ENCODE measurements at places on chromosomes 3 and 15. TPM values are rescaled to one million over a fixed set of nuclear protein-coding genes. Genes with fewer than 3 reads are reported as not detected.

PLAAT1 gene
- 2.6 TPM for total RNA-seq

GOLGA8T gene
- 0.19 TPM for total RNA-seq

CISH gene
- total RNA-seq: 4.1 TPM

HGD gene
- total RNA-seq: 14.0 TPM

GRCh38 chr3:48267782-48268181 lies 26.9 kb downstream of the ZNF589 start:
- no peak for DNase-seq

DNA sequence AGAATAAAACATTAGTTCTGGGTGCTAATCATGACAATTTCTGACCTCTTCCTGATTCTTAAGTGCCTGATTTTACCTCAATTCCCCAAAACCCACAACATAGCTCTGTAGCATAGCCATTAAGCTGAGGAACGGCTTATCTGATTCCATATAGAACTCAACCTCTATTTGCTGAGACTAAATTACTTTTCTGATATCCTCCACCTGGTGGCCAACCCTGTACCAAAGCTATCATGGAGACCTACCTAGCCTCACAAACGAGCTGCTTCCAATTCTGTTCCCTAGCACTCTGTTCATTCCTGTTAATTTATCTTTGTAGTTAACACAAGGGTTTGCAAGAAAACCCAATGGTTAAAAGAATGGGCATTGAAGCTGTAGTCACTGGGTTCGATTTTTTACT lies 245.2 kb downstream of the PLOD2 start:
- DNase-seq: no peak

GRCh38 chr3:61890167-61890566 lies 328.8 kb downstream of the PTPRG start:
- DNase-seq: no peak

DNA sequence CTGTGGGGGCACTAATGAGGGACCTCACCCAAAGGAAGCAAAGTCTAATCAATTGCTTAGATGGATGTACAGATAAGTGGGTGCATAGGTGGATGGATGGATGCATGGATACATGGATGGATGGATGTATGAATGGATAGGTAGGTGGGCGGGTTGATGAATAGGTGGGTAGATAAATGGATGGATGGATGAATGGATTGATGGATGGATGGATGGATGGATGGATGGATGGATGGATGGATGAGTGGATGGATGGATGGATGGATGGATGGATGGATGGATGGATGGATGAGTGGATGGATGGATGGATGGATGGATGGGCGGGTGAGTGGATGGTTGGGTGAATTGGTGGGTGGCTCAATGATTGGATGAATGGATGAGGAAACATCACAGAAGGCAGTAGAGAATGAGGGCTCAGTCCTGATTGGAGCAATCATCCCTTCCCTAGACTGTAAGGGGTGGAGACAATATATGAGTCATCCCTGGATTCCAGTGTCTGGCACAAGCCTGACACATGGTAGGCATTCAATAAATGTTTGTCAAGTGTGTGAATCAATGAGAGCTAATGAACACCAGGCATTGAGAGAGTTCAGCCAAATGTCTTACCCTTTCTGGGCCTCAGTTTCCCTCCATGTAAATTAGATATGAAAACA lies 40.4 kb upstream of the PXYLP1 start:
- DNase-seq: no peak

- no peak for DNase-seq
Observed at GRCh38 chr15:91624353-91624968, 229.0 kb upstream of the SLCO3A1 start.

- no peak for DNase-seq
Observed at GRCh38 chr15:69163141-69163669, 2.8 kb downstream of the GLCE start.

DNA sequence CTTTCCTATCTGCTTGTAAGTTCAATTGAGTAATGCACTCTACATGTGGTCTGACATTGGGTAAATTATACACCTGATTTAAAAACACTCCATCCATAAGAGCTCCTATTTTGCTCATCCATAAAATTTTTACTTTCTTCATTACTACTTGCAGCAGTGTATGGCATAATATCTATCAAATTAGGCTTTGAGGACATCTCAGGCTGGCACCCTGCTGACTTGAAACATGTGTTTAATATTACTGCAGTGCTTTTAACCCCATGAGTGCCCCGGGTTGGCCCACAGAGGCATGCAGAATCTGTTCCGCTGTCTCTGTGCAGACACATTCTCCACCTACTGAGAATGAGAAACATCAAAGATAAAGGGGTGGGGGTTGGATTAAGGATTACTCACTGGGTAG lies 249.9 kb upstream of the DNAJC19 start:
- no peak for DNase-seq

- no peak for DNase-seq
Observed at GRCh38 chr3:185341616-185342458, 21.1 kb upstream of the MAP3K13 start.

- no peak for DNase-seq
Observed at GRCh38 chr3:41138146-41138545, 61.2 kb upstream of the CTNNB1 start.

GRCh38 chr3:180179562-180179961 lies 142.8 kb upstream of the PEX5L start:
- DNase-seq: no peak

DNA sequence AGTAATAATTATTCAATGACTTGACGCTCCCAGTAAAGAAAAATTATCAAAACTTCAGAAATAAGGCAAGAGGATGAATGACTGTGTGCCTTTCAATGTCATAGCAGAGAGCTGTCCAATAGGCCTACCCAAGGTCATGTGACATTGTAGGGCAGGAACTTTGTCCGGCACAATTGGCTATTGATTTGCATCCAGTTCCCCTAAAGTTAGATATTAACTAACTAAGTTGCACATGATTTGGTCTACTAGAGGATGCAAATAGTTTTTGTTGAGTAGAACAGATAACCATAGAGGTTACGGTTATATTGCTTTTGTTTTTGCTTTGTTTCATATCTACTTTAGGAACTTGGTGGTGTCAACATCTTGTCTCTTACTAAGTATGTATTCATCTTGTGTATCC lies 127.9 kb upstream of the PFN2 start:
- no peak for DNase-seq

DNA sequence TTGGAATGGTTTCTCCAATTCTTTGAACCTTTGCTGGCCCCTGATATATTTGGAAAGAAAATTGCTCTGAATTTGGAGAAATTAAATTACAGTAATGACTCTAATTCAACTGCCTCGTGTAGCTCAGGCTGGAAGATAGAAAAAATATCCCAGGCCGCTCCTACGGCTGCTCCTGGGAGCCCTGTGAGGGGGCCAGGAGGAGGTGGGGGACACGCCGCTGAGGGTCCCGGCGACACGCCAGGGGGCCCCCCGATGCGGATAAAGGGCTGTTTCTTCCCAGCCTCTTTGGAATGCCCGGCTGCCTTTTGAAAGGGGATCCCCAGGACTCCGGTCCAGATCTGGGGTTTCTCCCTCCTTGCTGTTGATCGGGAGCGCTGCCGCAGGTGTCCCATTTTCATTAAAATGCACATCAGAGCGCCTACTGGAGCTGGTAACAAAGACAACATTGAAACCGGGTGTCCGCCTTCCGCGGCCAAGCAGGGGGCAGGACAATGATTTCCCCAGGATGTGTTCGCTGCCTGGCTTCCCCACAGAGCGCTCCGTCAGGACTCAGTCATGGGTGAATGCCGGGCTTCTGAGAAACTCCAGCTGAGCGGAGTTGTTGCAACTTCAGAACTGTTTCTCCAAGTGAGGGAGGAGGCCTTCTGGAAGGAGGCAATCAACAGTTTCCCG lies 200.1 kb upstream of the KBTBD8 start:
- no peak for DNase-seq

DNA sequence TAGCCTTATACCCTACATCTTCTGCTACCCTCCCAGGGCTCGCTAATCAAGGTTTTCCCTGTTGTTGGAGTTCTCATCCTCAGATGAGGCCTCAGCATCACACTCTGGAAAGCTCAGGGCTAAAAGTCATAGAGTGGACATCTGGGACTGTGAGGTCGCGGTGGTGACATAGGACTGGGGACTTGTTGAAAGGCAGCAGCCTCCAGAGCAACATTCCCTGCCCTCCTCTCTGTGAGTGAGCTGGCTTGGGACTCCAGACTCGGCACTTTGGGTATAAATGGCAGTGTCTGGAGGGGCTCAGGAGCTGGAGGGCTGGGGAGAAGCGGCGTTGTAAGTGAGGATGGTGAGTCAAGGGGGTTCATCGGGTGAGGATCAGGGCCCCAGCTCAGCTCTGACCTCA lies 2.7 kb downstream of the CA12 start:
- DNase-seq: no peak

DNA sequence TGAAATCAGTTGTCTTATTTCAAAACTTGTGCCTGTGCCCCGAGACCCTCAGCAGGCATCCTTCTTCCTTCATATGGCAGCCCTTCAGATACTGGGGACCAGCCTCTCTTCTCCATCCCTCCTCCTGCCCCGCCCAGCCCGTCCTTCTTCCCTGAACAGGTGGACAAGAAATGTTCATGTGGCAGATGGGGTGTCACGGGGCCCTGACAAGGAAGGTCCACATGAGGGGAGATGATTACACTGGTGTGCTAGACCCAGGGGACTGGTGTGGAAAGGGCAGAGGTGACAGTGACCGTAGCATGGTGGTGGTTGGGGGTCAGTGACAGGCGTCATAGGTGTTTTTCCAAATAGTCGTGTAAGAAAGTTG lies 150.9 kb downstream of the CHDH start:
- DNase-seq: no peak

DNA sequence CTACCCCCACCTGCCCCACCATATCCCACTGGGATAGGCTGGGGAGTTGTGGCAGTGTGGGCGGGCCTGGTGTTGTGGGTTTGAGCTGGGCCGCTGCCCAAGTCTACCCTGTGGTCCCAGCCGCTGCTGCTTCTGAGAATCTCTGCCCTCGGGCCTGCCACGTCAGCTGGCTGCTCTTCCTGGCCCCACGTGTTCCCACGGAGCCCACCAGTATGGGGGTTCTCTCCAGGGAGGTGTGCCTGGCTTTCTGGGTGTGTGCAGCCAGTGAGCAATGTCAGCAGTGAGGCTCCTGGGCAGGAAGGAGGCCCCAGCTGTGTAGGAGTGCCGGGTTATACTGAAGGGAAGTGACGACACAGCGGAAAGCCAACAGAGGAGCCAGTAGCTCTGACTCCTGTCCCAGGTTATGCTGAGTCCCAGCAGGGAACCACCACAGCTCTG lies 10.5 kb downstream of the GNAI2 start:
- no peak for DNase-seq

GRCh38 chr15:63729115-63729884 lies 104.4 kb downstream of the HERC1 start:
- no peak for DNase-seq

DNA sequence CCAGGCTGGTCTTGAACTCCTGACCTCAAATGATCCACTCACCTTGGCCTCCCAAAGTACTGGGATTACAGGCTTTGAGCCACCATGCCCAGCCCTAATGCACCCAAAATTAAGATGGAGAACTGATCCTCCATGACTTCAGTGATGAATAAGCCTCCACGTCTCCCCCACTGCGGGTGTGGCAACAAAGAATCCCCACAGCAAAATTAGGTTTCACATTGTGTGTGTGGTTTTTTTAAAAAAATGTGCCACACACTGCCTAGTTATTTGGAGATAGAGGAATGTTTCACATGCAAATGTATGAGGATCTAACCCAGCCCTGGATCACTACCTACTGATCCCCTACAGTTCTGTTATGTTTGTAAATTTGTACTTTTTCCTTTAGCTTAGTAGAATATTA lies 17.3 kb downstream of the HDAC11 start:
- no peak for DNase-seq

- no peak for DNase-seq
Observed at GRCh38 chr15:66729331-66729951, 27.4 kb downstream of the SMAD6 start.

GRCh38 chr3:194126790-194127189 lies 9.2 kb upstream of the HES1 start:
- DNase-seq: no peak

- no peak for DNase-seq
Observed at GRCh38 chr3:159884661-159885402, 103.8 kb upstream of the IL12A start.

DNA sequence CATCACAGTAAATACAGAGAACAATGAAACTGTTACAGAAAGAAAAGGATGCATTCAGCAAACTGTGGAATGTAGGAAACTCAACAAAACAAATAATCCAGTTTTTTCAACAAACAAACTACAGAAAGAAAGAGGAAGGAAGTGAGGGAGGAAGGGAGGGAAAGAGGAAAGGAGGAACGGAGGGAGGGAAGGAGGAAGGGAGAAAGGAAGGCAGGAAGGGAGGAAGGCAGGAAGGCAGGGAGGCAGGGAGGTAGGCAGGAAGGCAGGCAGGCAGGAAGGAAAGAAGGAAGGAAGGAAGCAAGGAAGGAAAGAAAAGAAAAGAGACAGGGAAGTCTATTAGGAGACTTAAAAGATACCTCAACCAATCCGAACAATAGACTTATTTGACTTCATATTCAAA lies 135.7 kb downstream of the EFHB start:
- no peak for DNase-seq

GRCh38 chr3:181292984-181293383 lies 303.4 kb upstream of the DNAJC19 start:
- no peak for DNase-seq

DNA sequence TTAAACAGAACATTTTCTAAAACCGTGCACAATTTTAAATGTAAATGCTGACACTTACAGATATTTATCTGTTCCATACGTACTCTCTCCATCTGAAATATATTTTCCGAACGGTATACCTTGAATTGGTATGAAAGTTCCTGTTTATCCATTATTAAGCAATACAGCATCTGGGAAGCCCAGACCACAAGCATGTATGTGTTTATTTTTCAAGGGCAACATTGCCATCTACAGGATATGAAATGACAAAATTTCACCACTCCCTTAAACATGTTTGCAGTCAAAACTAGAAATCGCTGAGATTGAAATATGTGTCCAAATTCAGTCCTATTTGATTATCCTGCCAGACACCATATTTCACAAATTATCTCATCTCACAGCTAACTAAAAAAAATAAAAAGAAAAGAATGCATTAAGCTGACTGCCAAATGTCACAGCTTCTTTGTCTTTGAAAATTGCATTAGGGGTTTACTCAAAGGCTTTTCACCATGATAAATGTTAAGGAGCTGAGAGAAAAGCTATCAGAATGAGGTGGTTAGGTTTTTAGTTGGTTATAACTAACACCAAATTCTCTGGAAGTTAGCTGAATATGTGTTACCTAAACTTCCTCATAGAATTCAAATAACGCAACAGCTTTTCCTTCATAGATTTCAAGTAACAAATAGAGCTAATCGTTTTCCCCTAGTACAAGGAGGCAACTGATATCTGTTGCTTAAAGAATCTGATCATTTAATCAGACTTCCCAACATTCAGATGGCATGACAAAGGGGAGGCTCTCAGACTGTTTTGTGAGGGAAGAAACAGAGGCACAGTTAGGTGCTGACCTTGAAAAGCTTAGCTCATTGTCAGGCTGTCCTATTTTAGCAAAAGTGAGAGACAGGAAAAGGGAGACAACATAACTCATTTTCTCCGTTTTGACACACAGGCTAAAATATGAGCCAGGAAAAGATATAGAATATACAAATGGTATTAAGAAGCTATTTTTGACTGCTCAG lies 533.1 kb downstream of the TBL1XR1 start:
- no peak for DNase-seq

All from type B pancreatic cell (in vitro differentiated cells).